ENCODE measurements at places on chromosomes 7 and 10.

DNA sequence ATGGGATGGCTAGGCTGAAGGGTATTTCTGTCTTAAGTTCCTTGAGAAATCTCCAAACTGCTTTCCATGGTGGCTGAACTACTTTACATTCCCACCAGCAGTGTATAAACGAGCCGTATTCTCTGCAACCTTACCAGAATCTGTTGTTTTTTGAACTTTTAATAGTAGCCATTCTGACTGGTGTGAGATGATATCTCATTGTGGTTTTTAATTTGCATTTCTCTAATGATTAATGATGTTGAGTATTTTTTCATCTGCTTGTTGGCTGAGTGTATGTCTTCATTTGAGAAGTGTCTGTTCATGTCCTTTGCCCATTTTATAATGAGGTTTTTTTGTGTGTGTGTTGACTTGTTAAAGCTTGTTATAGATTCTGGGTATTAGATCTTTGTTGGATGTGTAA lies 226.8 kb upstream of the IGFBP3 start:
- no peak for DNase-seq

GRCh38 chr10:110405380-110405779 lies 92.3 kb upstream of the DUSP5 start:
- DNase-seq, result no peak

- DNase-seq, result no peak
These were observed 882.6 kb upstream of the C7orf33 start for GRCh38 chr7:147707926-147708325.

DNA sequence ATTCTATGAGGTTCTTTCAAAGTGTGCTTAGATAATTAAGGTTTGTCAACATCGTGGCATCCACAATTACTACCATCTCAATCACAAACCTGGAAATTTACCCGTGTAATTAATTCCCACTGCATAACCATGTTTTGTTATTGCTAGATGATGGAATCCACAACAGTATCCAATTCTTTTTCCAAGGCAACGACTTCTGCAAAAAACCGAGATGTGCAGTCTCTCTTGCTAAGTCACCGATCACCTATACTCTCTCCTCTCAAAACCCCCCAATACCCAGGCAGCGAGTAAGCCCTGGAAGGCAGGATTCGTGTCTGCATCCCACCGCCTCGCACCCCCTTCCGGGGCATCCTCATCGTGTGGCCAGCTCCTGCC lies 678 bp upstream of the EIF4H start:
- no peak for DNase-seq

DNA sequence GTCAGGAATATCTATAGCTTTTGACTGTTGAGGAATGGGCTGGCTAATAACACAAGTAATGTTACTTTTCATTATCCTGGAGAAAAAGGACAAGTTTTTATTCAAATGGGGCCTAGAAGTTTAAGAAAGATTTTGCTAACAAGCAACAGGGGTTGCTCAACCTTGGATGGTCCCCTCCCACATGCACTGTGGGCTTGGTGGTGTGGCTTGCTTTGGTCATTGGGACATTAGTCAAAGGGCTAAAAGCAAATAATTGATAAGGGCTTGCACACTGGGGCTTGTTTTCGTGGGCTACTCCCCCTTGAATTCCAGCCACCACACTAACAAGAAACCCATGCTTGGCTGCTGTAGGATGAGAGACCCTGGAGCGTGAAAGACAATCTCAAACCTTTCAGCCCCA lies 127.6 kb downstream of the JCAD start:
- DNase-seq, result no peak
